Aortic smooth muscle cell (primary cell): ENCODE measurements at places on chromosomes 16 and 17. TPM values are rescaled to one million over a fixed set of nuclear protein-coding genes. Genes with fewer than 3 reads are reported as not detected.

The AANAT gene
- total RNA-seq = not detected in 2 replicates

The RND2 gene
- 0.12 and 0.13 TPM in 2 replicates for total RNA-seq

The PRKCB gene
- under 0.01 and 0.19 TPM in 2 replicates for total RNA-seq

The KRT27 gene
- total RNA-seq = not detected in 2 replicates

The TPPP3 gene
- 0.50 and 0.66 TPM in 2 replicates for total RNA-seq

The NACA2 gene
- total RNA-seq = not detected in 2 replicates

The FOXL1 gene
- 19.3 and 31.0 TPM in 2 replicates for total RNA-seq

The CCL4L2 gene
- total RNA-seq = not detected in 2 replicates

The HOXB4 gene
- 0.06 and 0.26 TPM in 2 replicates for total RNA-seq

The AP2B1 gene
- total RNA-seq = 72.7 and 96.8 TPM in 2 replicates

The IL17C gene
- not detected in 2 replicates for total RNA-seq

The KRTAP16-1 gene
- total RNA-seq = not detected in 2 replicates

The KLHL10 gene
- total RNA-seq = 0.13 TPM in 1 of 2 replicates, not detected in the other

The TBC1D26 gene
- total RNA-seq = not detected in 2 replicates

The FSCN2 gene
- total RNA-seq = 1.4 and 2.8 TPM in 2 replicates

The TERB1 gene
- 0.12 and 0.13 TPM in 2 replicates for total RNA-seq

The KCNH4 gene
- not detected in 2 replicates for total RNA-seq

The PMP22 gene
- total RNA-seq = 52.1 and 53.6 TPM in 2 replicates

The RDM1 gene
- 0.92 and 0.99 TPM in 2 replicates for total RNA-seq

The SLC12A3 gene
- total RNA-seq = not detected in 2 replicates

The FGF11 gene
- 0.13 and 0.19 TPM in 2 replicates for total RNA-seq

The ABI3 gene
- total RNA-seq = 0.25 and 0.53 TPM in 2 replicates

The CES1 gene
- 0.06 and 0.13 TPM in 2 replicates for total RNA-seq

The CCNF gene
- 9.5 and 17.3 TPM in 2 replicates for total RNA-seq

The TCF25 gene
- 246 and 298 TPM in 2 replicates for total RNA-seq

The SLC52A1 gene
- total RNA-seq = not detected in 2 replicates

The UBALD2 gene
- 3.4 and 3.9 TPM in 2 replicates for total RNA-seq

The KCNH6 gene
- not detected in 2 replicates for total RNA-seq
